ENCODE measurements at places on chromosomes 2 and 18.

DNA sequence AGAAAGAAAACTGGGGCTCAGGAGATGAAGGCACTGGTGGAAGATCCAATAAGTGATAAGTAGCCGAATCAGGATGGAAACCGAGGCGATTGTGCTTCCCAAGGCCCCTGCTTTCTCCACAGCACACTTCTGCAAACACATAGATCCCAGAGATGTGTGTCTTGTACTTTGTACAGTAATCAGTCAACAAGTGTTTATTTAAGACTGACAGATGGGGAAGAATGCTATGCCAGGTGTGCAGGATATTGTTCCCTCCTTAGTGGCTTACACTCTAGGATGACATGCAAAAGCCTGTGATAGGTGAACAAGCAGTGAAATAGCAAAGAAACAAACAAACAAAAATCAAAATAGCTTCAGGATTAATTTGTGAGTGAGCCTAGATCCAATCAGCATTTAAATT is 116.6 kb downstream of the ACTR3 start:
- no peak for DNase-seq

DNA sequence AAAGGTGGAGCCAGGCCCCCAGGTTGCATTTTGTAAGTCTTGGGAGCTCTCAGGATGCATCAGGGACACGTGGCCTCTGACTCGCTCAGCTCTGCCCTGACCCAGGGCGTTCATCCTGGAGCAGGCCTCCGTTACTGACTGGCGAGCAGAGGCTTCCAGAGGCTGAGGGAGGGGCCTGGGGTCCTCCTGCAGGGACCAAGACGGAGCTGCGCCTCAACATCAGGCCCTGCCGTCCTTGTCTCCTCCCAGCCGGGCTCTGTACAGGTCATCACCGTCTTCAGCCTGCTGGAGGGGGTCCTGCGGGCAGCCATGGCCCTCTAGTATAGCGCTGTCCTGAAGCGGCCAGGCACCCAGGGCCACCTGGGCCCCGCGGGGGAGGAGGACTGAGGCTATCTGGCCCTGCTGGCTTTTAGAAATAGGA is 10.2 kb upstream of the ALPP start:
- no peak for DNase-seq

- DNase-seq: no peak
Measured at GRCh38 chr2:11738589-11739436, 7.6 kb upstream of the LPIN1 start.

GRCh38 chr2:171404261-171404660 is 29.5 kb downstream of the METTL8 start:
- DNase-seq: peak; percentile 45

- DNase-seq: no peak
Measured at GRCh38 chr2:80113399-80113798, 191.2 kb downstream of the LRRTM1 start.

DNA sequence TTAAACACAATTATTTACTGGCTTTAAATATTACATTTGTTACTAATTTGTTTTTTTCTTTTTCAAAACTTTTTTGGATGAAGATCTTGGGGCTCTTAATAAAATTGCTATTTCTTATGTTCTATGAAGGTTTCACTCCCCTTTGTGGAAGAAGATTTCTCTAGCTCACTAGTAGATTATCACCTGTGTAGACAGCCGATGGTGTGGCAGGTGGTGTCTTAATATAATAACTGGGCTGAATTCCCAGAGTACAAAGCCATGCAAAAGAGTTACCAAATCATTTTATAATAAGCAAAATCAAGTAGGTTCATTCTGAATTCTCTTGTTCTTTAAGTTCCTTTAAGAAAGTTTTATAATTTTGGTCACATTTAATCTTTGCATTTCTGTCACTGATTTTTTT is 233.7 kb downstream of the CCDC102B start:
- no peak for DNase-seq

GRCh38 chr2:19648583-19648982 is 253.2 kb downstream of the TTC32 start:
- DNase-seq: no peak

DNA sequence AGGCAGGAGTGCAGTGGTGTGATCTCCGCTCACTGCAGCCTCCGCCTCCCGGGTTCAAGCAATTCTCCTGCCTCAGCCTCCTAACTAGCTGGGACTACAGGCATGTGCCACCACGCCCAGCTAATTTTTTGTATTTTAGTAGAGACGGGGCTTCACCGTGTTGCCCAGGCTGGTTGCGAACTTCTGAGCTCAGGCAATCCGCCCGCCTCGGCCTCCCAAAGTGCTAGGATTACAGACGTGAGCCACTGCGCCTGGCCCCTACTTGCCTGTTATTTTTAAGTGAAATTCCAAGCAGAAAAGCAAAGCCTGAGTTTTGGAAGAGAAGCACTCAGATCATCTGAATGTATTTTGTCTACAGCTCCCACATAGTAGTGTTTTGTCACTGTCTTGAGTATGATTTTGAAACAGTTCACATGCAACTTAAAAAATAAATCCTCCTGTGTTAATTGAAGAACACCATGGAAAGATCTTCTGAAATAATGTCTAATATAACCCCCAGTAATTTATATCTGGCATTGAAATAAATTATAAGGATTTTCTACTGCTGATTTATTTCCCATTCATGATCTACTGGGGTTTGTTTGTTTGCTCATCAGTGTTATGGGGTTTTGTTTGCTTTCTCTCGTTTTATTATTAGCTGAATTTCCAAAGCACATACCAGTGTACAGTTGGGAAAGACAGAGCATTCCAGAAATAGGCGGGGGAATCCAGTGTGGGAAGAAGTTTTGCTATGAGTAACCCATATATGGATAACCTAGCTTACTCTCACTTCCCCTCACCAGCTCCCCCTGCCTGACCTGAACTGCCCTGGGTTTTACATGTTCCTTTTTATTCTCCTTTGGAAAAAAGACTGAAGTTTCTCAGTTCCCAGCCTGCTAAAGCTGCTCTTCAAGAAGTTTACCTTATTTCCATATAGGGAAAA is 80.1 kb upstream of the MAP3K20 start:
- no peak for DNase-seq

GRCh38 chr2:86296947-86297346 is 40.5 kb downstream of the REEP1 start:
- DNase-seq: no peak

DNA sequence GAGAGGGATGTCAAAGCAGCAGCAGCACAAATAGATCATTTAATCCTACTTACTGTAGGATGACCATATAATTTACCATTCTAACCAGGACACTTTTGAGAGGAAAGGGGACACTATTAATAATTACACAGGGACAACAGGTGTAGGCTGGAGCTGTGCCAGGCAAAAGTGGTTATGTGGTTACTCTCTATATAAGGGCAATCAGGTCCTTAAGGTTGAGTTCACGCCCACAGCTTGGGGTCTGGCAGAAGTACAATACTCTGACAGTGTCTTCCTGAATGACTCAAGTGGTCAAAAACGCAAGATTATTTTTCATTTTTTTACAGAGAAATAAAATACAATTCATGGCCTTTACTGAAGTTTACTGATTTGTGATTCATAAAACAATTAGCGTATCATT is 2.8 kb downstream of the PREPL start:
- no peak for DNase-seq

DNA sequence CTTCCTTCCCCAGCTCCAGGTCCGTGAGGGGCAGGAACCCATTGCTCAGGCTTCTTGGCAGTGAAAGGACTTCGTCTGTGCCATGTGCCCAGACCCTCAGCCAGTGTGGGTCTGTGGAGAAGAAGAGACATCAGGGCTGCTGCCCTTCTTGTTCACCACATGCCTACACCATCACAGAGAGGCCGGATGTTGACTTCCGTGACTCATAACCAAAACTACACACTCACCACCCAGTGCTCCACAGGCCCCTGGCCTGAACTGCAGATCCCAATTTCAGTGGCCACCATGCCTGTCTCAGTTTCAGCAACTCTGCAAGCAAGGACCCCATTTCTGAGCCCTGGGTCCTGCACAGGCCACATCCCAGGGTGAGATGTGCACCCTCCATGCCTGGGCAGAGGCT is 332.6 kb upstream of the SALL3 start:
- DNase-seq: no peak

- no peak for DNase-seq
Measured at GRCh38 chr18:35983147-35983546, 10.7 kb downstream of the RMP24 start.

DNA sequence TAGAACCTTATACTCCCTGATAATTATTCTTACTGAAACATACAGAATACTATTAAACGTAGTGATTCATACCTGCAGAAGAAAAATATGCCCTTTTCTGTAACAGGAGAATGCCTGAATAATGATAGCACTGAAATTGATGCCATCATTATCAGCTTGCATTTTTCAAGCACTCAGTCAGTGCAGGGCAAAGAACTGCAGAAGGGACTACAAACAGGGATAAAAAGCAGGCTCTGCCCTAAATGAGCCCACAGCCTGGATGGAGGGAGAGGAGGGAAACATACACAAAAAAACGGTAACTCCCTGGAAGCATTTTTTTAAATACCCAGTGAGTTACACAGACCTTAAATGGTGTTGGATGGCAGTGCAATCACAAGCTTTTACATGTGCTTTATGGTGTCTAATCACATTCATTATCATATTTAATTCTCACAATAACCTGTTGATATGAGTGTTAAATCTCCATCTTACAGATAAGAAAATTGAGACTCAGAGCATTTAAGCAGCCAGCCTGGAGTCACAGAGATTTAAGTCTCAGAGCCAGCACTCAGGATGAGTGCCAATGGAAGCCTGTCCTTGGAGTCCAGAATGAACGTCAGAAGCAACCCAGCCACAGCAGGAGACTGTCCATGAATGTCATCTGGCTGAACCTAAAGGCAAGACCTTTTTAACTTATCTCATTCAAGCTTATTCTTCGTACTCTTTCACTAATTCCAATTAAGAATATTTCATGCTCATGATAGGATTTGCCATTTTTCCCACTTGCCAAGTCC is 139.3 kb upstream of the CTNNA2 start:
- DNase-seq: no peak

DNA sequence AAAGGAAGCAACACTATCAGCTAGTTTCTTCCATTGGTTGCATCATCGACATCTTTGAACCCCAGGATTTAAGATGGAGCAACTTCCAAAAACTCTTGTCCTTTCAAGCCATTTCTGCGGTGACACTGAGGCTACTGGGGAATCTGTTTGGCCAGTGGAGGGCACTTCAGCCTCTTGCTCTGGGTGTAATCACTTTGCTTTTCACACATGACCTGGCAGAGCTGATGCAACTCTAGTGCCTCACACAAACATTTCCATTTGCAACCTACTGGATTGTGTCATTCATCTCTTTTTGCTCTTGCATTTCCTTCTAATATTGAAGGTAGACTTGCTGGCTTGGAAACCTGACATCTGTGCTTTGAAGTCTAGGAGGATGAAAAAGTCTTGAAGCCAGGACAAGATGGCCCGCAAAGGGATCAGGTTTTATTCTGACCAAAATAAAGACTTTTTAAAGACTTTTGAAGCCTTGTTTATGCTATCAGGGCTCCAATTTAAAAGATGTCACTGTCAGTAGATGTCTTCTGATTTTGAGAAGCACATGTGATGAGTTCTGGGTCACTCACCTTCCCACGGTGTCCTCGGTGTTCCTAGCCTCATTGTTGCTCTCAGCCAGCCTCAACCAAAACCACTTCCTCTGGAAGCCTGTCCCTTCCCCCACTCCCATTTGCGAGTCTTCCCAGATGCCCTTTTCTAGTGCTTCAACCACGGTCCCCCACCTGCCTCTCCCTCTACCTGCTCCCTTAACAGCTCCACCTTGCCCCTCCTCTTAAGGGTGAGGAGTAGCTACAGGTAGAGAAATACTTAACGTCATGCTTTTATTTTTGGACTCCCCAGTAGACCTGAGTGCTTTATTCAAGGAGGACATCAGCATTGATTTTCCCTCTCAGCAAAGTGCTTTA is 69.7 kb upstream of the KCNE4 start:
- peak; percentile 10 for DNase-seq

DNA sequence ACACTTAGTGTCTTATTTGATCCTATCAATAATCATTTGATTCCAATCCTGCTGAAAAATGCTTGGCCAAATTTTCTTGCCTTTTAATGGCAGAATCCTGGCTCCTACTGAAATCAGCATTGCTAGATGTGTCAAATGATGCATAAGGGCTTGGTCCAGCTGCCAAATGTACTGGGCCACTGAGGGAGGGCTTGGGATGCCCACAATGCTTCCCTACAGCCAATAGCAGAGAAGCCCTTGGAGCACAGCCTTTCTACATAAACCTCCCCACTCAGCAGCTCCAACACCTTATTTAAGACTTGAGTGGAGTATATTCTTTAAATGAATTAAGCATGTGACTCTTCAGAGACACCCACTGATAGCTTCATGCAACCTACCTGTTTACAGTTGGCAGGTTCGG is 3.6 kb downstream of the ALK start:
- DNase-seq: no peak

DNA sequence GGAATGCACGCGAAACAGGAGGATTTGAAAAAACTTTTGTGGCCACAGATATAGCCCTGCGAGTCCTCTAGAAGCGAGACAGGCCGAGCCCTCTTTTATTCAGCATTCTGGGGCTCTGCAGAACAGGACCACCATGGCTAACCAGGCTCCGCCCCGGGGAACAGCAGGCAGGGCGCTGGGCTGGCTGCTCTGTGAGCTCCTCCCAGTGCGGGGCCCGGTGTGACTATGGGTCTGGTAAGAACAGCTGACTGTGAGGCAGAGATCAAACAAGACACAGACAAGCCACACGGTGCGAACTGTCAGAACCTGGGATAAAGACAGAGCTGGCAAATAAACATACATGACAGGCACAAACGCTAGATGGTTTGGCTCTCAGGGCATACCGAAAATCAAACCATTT is 15.5 kb downstream of the PXDN start:
- DNase-seq: no peak

DNA sequence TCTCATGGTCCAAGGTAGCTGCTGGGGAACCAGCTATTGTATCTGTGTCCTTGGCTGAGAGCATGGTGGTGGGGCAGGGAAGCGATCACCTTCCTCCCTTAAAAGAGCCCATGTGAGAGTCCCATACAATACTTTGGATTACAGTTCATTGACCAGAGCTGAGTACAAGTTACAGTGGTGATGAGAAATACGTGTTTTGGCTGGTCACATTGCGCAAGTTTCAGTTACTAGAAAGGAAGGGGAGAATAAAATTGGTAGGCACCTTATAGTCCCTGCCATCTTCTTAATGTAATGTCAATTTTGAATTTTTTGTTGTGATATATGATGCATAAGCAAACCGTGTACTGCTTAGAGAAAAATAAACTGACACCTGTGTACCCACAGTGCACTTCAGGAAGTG is 67.7 kb downstream of the ZNF407 start:
- no peak for DNase-seq
